ENCODE measurements at places on chromosomes 2 and 18.

- peak; percentile 79 for DNase-seq
Observed at GRCh38 chr2:46632349-46632748, 153.0 kb downstream of the TMEM247 start.

DNA sequence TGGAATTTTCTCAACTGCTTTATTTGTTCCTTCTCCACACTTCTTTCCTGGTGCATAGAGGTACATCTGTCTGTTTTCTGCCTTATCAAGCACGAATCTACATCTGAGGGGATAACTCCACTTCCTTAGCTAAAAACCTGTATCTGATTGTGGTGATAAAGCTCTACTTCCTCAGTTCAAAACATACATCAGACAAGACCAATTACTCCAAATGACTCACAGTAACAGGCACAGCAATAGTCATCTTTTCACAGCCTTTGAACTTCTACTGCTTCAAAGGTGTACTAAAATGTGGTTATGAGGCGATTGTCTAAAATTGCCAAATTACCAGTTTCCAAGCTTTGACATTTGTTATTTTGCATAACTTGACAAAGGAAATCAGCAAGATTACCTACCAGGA, 803.6 kb upstream of the ZEB2 start:
- DNase-seq: peak; percentile 18

DNA sequence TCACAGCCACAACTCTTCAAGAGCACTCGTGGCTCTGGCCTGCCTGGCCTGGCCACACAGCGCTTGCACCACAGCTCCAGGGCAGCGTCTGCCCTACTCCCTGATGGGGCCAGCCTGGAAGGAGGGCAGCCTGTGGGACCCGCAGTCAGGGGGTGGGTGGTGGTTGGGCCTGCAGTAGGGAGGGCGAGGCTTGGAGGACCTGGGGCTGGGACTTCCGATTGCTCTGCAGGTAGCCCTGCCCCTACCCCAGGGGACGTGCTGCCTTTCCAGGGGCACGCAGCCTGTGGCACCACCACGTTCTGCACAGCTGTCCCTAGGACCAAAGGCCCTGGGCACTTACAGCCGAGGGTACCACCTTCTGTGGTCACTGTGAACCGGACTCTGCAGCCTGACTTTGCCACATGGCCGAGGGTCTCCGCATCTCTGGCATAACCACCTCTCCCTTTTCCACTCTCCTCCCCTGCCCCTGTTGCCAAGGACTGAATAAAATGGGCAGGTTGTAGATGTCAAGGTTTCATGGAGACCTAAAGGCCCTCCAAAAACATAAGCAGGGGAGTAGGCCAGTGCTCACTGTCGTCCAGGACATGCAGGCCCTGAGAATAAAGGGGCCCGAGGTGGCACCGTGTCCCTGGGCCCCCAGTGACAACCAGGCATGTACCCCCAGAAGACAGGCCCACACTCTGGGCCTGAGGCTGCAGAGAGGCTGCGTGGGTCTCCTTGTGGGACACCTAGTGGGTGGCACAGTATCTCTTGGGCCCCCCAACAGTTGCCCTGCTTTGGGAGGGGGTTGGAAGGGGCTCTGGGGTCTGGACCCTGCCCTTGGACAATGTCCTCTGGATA, 87.3 kb downstream of the INHBB start:
- DNase-seq: no peak

GRCh38 chr2:157296490-157296889, 29.1 kb downstream of the ERMN start:
- no peak for DNase-seq

DNA sequence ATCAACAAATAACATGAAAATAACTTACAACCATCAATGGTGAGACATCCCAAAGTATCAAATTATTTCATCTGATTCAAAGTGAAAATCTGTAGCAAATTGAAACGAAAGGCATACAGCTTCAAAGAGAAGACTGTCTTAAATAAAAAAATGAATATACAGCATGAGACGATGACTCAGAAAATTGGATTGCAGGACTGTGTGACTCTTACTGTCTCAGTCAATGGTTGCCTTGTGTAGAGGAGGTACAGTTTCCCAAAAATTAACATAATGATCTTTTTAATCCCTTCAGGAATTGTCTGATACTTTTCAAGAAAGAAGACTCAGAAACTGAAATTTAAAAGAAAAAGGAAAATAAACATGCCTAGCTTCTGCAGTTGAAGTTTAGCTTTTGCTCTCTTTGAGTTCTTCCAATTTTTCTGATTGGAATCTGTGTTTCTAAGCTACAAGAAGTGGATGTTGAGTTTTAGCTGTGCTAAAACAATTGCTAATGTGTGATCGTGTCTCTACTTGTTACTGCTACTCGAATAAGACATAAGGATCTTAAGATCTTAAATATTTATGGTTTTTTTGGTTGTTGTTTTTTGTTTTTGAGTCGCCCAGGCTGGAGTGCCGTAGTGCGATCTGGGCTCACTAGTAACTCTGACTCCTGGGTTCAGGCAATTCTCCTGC, 41.1 kb upstream of the EPB41L3 start:
- DNase-seq: peak; percentile 71

DNA sequence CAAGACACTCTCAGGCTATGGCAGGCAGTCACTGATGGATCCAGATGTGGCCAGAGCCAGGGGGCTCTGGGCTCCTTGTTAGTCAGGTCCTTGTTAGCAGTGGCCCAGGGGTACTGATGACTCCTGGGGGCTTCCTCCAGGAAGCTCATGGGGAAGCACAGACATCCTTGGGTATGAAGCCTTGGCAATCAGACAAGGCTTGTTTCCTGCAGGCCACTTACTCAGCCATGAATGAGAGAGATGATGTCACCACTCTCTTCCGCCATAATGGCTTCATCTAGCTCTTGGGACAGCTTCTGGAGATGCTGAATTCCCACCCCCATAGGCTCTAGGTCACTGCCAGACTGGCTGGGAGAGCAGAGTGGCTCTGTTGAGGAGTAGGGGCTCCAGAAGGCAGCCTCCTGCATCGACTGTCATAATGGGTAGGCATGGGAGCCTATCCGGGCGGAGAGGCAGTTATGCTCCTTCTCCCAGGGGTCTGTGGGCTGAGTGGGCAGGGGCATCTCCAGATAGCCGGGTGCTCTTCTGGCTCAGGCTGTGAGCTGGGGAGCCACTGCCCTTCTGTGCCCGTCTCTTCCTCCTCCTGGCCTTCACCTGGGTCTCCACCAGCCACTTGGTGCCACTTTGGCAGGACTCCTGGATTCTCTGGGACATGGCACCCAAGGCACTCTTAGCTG, 40.2 kb upstream of the BMPR2 start:
- peak; percentile 27 for DNase-seq

GRCh38 chr2:230318190-230319121, 8.5 kb upstream of the SP140L start:
- DNase-seq: no peak

- no peak for DNase-seq
Observed at GRCh38 chr2:134334542-134335353, 80.9 kb downstream of the MGAT5 start.

DNA sequence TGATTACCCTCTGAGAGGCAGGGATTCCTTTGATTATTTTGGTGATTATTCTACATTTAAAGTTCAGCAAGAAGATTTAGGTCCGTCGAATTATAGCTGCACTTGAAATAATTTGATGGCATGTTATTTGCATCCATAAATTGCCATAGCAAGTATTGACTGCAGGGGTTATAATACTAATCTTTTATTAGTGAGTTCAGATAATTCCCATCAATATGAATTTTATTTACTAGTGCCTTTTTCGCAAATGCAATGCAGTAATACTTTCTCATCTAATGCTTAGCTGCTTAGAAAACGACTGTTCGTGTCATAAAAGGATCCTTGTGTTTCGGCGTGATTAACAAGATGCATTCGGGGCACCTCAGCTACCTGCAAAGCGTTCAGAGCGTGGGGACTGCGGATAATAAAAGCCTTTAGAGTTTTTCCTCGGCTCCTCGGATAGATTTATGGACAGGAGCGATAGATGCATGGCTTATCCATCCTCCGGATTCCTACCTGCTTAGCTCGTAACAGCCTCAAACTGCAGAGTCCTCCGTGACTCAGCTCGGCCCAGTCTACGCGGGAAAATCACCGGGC, 2.5 kb upstream of the GBX2 start:
- no peak for DNase-seq

DNA sequence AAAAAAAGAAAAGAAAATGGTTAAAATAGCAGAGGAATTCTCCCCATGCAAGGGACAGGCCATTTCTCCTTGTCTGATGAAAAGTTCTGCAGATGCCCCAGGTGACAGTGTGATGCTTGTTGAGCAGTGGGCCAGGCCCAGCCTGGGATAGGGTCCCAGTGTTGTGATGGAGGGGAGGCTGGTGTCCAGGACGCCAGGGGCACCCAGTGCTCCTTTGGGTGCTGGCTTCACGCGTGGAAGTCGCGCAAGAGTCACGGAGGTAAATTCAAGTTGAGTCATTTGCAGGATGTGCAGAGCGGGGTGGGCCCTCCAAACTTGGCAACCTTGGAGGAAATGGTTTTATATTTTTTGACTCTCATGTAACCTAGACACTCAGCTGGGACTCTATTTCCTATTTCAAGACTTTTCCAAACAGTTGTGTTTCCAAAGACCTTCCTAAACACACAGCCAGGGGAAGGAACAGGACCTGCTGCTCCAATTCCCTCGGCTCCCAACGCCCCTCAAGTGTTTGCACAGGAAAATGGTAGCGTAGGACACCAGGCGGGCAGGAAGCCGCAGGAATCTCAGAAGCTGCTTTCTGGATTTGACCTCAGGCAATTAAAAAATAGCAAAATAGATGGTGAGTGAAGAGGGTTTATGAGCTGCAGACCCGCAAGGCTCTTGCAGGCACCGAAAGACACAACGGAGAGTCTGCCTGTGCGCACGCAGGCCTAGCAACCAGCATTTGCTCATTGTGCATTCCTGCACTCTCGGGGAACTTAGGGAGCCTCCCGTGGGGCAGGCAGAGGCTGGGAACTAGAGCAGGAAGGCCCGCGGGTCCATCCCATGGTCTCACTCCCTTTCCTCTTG, 107.1 kb upstream of the ODC1 start:
- no peak for DNase-seq

GRCh38 chr18:70279470-70279869, 9.4 kb upstream of the SOCS6 start:
- no peak for DNase-seq

DNA sequence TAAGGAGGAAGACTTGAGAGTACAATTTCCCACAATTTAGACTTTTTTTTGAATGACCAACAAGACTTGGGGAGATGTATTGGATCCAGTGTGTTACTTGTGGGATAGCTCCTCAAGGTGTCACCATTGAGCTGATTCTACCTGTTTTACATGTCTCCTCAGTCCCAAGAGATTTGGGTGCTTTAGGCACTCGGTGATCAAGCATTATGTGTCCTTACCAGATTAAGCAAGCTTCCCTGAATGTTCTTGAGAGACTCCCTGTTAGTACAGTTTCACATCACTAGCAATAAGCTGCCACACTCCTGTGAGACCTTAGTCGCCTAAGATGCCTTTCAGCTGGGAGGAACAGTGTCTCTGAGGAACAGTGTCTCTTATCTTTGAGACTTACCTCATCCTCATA, 384.3 kb upstream of the SYT4 start:
- peak; percentile 82 for DNase-seq

- no peak for DNase-seq
Observed at GRCh38 chr18:44961288-44961995, 280.8 kb downstream of the SETBP1 start.

DNA sequence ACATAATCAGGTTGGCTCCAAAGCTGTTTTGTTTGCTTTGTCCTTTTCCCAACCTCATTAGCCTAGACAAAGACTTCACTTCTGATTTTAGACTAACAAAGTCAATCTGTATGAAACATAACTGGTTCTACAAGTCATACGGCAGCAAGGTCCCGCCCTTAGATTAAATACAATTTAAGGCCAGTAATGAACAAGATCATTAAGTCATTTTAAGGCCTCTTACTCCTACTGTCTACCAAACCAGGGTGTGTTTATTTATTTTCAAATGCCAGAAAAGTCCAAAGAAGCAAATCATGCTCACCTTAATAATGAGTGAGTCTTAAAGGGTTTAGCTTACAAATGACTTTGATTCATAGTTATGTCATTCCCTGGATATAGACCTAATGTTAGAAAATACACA, 148.4 kb upstream of the ACVR2A start:
- DNase-seq: no peak

GRCh38 chr2:127645395-127646291, at the start of gene GPR17:
Gene GPR17, plus strand, starts transcription at chr2:127646153. Its CDS starts 4,583 bp downstream, at chr2:127650736.
- DNase-seq: no peak

DNA sequence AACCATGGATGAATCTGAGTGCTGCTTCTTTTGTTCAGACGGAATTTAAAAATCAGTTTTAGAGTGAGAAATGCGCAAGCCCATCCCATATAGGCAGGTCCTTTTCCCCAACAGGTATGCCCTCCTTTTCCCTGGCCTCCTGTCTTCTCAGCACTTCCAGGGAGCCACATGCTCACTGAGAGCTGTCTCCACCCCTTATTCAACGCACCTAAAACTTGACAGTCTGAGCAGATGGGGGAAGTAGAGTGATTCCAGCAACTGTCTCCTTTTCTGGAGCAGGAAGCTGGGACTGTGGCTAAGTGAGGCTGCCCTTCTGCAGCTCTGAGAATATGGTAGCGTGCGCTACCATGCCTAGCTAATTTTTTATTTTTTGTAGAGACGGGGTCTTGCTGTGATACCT, 53.1 kb upstream of the NOSTRIN start:
- no peak for DNase-seq

GRCh38 chr2:71988170-71988569, 159.5 kb downstream of the CYP26B1 start:
- no peak for DNase-seq

- no peak for DNase-seq
Observed at GRCh38 chr2:50443868-50444630, 587.9 kb downstream of the NRXN1 start.

DNA sequence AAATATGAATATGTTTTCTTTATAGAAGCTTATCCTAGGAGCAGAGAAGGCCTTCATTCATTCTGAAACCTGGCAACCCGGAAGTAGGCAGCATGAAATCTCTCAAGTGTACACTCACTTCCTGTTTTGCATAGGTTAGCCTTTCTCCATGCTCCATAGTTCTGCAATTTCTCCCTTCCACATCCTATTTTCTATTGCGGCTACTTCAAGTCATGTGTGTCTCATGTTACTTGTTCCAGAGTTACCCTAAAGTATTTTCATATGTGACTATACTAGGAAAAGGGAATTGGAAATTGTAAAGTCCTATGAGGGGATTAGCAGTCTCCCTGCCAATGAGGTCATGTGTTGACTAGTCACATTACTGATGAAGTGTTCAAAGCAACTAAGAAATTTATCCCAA, 320.6 kb downstream of the NCKAP5 start:
- DNase-seq: no peak

DNA sequence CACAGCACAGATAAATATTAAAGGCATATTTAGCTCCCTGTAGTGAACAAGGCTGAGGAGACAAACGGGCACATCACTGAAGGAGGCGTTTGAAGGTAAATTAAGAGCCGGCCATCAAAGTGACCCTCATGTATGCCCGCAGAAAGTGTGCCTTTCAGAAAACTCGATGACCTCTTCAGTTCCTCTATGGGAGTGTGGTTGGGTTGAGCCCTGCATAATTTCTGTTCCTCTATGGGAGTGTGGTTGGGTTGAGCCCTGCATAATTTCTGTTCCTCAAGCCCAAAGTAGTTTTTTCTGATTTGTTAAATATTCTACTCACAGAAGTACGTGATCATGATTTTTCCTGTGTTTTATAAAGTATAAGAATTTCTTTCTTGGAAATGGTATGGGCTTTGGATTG, 568.5 kb downstream of the TSN start:
- DNase-seq: no peak

GRCh38 chr2:56688661-56689060, 504.9 kb downstream of the CCDC85A start:
- DNase-seq: no peak

Measured in astrocyte of the spinal cord (primary cell).